Tongue (tissue), 3 donors: ENCODE measurements at places on chromosomes 2 and 18. TPM values are rescaled to one million over a fixed set of nuclear protein-coding genes. Genes with fewer than 3 reads are reported as not detected.

- peak; percentile 25 for DNase-seq
Measured at GRCh38 chr18:47593744-47594472, 336.6 kb downstream of the SMAD2 start.

DNA sequence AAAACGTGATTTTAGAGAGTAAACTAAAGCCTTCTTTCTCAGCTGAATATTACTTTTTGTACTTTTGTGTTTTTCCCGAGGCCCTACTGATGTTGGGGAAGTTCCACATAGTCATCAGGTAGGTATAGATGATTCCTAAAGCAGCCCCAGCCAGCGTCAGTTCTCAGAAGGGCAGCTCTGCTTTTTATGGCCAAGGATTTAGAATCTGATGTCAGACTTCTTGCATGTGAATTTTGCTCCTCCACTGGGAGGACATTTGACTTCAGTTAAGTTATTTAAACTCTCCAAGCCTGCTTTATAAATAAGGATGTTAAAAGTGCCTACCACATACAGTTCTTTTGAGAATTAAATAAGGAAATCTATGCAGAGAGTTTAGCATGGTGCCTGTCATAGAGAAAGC, 130.8 kb downstream of the NCKAP5 start:
- DNase-seq, result no peak

DNA sequence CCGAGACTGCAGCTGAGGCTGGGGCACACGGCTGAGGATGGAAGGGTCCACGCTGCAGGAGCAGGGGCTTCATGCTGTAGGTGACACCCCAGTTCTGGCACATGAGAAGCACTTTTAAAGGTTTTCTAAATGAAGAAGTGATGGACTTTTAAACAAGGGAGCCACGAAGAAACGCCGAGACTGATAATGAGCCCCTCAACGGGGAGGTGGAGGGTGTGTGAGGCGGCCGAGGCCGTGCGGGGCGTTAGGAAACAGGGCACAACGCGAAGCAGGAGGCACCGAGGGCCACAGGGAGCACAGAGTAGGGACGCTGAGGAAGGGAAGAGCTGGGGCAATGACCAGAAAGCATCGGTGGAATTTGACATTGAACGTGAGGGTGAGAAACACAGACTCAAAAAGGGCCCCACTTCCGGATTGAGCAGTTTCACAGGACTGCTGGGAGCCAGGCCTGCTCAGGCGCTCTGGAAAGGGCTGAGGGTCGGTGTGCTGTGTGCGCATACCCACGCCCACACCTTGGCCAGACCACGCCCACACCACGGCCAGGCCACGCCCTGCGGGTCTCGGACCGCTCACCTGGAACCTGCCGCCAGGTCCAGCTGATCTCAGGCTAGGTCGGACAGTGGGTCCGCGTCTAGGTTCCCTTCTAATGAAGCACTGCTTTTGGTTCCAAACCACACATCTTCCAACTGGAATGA, 115.7 kb downstream of the GYPC start:
- no peak for DNase-seq

OSBPL1A gene
- 85.8 TPM for total RNA-seq

FZD7 gene
- total RNA-seq, result 27.1 TPM
